ENCODE measurements at places on chromosomes 7 and 10.

GRCh38 chr10:86868353-86868752 lies 89.1 kb downstream of the MMRN2 start:
- DNase-seq: peak; percentile 89

- no peak for DNase-seq
These were observed 30.9 kb downstream of the LEP start for GRCh38 chr7:128271942-128272481.

DNA sequence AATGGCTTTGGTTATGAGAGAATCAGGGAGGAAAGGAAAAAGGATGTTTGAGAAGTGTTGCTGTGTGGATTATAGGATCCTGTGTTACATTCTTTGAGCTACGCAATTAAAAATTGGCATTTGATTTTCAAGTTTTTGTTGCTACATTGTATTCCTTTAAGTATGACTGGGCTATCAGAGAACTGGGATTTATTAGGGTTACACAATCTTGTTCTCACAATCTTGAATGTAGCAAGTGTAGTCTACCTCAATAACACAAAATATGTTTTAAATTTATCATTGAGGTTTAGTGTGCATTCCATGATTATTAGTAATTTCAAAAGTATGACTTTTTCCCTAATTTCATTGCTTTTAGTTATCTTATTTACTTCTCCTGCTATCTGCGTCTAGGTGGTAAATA lies 113.9 kb downstream of the CACNB2 start:
- DNase-seq: no peak

DNA sequence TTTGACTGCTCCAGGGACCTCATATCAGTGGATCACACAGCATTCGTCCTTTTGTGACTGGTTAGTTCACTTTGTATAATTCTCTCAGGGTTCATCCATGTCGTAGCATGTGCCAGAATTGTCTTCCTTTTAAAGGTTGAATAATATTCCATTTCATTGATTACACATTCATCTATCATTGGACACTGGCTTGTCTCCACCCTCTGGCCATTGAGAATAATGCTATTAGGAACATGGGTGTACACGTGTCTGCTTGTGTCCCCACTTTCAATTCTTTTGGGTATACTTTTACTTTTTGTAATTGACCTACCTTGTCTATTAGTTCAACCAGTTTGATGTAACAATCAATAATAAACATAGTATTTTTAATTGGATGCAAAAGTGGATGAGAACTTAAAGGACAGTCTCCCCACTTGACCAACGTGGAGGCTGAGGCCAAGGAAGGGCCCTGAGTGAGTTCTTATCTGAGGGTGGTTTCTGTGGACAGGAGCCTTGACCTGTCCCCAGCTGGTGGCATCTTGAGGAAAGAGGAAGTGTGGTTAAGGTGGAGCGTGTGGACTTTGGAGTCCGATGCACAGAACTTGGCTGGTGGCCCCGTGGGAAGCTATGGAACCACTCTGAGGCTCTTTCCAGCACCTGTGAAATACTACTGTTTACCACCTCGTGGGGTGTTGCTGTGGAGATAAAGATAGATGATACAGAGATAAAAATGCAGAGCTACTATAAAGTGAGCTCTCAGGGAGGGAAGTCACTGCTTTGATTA lies 16.6 kb downstream of the WDFY4 start:
- no peak for DNase-seq

- peak; percentile 24 for DNase-seq
These were observed 38.0 kb downstream of the ZNRF2 start for GRCh38 chr7:30322271-30323005.

- DNase-seq: no peak
These were observed 21.4 kb upstream of the GSDME start for GRCh38 chr7:24778543-24779282.

DNA sequence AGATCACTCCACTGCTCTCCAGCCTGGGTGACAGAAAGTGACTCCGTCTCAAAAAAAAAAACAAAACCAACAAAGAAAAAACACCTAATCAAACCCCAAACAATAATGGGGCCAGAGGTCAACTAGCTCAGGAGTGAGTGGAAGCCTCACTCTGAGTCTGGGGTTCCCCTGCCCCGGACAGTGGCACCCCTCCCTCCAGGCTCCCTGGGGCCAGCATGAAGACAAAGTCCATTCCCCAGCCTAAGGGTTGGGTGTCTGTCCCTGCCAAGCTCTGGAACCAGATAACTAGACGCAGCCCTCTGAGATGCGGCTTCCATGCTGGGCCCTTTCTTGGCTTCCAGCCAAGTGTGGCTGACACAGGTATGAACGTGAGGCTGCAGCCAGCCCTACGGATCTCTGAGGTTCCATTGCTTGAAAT lies 1.7 kb upstream of the FUOM start:
- no peak for DNase-seq

- peak; percentile 40 for DNase-seq
These were observed 1.1 kb downstream of the BAZ1B start for GRCh38 chr7:73520673-73521635.

All from right hindlimb (tissue), 1 donor.